ENCODE measurements at places on chromosomes 4 and X. TPM values are rescaled to one million over a fixed set of nuclear protein-coding genes. Genes with fewer than 3 reads are reported as not detected.
A peak's percentile ranks its signal among the peaks of the same experiment; 100 is the strongest.

DNA sequence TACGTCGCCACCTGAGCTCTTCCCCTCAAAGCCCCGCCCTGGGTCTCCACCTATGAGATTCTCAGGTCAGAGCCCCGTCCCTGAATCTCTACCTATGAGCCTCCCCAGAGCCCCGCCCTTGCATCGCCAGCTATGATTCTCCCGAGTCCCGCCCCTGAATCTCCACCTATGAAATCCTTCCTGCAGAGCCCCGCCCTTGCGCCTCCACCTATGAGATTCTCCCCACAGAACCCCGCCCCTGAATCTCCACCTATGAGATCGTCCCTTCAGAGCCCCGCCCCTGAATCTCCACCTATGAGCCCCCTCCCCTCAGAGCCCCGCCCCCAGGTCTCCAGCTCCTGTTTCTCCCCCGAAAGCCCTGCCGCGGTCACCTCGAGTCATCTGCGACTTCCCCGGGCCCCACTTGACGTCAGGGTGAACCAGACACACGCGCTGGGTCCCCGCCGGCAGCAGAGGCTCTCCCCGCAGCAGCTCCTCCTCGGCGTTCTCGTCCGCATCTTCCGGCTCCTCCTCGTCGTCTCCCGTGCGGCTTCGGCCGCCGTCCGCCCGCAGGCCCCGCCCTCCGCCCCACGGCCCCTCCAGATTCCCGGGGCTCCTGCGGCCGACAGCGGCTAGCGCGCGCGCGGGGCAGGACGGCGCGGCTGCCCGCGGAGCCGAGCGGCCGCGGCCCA, 393 bp downstream of the GTPBP6 start:
- peak; percentile 97 for DNase-seq

GRCh38 chr4:24605216-24605615, 20.9 kb upstream of the DHX15 start:
- no peak for DNase-seq

GRCh38 chr4:183398298-183399125, 45.9 kb upstream of the CDKN2AIP start:
- DNase-seq = peak; percentile 49

- no peak for DNase-seq
Observed at GRCh38 chr4:153207567-153207966, 3.3 kb downstream of the TRIM2 start.

- no peak for DNase-seq
Observed at GRCh38 chrX:131843987-131844386, 179.1 kb upstream of the STK26 start.

DNA sequence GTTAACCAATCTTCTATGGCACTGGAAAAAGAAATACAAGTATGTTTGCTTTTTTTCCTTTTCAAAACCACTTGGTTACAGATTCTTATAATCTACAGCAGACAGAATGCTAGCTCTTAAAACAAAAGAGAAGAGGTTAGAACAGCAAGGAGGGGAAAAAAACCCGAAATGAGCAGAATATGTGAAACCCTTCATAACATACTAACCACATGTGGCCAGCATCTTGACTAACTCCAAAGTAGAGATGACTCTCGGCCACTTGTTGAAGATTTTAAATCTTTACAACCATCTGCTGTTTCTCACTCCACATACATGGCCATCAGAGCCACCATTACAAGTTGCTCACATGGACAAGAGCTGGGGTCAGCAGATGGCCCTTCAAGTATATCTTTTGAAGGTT, 100.3 kb downstream of the PAPSS1 start:
- no peak for DNase-seq

- DNase-seq = peak; percentile 57
Observed at GRCh38 chr4:2364654-2365053, 53.8 kb downstream of the ZFYVE28 start.

DNA sequence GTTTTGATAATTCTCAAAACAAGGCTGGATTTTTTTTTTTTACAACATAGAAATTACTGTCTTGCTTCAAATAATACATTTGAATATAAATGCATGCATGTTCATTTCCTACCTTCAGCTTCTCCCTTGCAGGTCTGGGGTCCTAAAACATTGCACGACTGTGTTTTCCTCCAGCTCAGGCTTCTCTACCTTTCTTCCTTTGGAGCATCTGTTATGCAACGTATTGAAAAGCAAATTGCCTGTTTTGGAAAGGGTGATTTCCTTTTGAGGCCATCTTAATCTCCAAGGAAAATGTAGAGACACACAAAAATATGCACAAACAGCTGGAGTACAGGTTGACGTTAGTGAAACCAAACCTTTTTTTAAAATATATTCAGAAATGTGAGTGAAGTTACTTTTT, 115.6 kb upstream of the TLL1 start:
- no peak for DNase-seq

DNA sequence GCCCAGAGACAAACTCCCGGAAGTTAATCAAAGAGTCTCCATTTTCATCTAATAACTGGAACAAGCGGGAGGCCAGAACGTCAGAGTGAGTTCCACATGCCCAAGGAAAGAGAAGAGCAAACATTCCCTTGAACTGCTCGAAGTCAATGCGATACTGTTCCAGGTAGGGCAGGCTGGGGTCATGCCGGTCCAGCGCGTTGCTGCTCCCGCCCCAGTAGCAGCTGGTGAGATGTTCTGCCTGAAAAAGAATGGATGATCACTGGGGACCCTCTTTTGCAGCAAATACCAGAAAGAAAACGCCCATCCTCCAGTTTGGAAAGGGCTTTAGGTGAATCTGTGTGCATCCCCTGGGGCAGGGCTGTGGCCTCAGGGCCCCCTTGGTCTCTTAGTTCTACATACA, 65.2 kb upstream of the UCP1 start:
- DNase-seq = no peak

DNA sequence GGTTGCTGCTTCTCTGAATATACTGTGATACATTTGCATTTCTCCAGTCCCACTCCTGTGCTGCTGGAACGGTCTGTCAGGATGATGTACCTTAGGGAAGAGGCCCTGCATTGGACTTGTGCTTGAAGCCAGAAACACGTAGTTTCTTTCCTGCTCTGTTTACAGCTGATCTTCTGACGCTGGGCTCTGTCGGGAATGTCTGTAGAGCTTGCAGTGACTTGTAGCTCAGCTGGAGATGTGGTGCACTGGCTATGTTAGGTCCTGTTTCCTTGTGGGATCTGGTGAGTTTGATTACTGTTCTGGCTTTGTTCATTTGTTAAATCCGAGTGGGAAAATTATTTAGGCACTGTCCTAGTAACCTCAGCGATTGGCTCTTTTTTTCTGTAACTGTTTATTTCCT, 137.2 kb upstream of the WDR1 start:
- DNase-seq = no peak

- DNase-seq = no peak
Observed at GRCh38 chr4:110104661-110105060, 93.8 kb downstream of the ELOVL6 start.

DNA sequence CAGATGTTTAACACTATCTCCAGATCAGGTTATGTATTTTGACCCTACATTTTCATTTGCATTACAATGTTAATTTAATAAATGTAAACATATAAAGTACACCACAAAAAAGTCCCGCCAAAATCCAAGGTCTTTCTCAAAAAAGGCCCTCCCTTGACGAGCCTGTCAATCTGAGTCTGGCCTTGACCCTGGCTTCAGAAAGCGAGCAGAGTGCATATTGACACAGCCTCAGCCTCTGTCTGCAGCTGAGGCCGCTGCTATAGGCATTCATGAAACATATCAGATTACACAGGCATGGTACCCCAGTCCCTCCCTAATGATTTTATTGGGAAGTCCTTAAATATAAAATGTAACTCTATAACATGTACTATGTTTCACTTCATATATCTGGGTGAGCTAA, 6.2 kb downstream of the MBNL3 start:
- DNase-seq = no peak

DNA sequence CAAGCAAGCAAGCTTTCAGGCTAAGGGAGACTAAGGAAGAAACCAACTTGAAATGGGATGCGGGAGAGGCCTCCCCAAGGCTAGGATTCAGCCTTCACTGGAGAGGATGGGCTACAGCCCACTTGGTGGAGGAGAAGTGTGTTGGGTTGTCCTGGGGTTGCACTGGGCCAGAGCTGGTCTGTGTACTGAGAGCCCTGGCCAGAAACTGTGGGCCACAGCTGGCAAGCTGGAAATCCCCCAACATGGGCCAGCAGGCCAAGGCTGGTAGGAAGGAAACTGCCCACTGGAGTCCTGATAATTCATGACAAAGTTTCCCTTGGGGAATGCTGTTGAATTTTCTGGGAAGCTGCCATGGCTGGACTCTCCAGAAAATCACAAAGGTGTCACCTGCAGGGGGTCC, 188.0 kb upstream of the S100G start:
- DNase-seq = no peak

- no peak for DNase-seq
Observed at GRCh38 chr4:129342819-129343408, 247.0 kb downstream of the C4orf33 start.

GRCh38 chr4:169332583-169332982, 61.8 kb upstream of the SH3RF1 start:
- DNase-seq = no peak

DNA sequence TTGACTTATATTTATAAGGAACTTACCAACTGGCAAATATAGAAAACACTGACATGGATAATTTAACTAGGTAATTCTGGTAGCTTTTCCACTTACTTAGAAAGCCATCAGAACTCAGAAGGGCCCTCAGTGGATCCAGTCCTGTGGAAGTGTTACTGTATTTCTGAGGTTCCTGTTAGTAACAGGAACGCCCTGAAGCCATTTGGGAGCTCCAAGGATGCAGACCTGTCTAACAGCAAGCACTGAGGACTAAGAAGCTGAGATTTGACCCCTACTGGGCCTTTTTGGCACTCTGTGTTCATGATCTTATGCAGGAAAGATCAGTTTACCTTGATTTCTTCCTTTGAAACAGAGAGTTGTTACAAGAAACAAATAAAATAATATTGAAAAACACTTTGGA, 46.0 kb upstream of the TLL1 start:
- DNase-seq = no peak

DNA sequence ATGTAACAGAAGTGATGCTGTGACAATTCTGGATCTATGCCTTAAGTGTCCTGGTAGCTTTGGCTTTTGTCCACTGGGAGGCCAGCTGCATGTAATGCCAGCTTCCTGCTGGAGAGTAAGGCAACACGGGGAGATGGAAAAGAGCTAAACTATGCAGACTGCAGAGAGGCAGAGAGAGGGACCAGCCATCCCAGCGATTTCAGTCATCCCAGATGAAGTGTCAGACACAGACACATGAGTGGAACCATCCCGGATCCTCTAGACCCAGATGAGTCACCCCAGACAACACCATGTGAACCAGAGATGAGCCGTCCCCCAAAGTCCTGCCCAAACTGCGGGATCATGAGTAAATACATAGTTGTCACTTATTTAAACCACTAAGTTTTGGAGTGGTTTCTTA, 14.6 kb downstream of the SRPX start:
- no peak for DNase-seq

DNA sequence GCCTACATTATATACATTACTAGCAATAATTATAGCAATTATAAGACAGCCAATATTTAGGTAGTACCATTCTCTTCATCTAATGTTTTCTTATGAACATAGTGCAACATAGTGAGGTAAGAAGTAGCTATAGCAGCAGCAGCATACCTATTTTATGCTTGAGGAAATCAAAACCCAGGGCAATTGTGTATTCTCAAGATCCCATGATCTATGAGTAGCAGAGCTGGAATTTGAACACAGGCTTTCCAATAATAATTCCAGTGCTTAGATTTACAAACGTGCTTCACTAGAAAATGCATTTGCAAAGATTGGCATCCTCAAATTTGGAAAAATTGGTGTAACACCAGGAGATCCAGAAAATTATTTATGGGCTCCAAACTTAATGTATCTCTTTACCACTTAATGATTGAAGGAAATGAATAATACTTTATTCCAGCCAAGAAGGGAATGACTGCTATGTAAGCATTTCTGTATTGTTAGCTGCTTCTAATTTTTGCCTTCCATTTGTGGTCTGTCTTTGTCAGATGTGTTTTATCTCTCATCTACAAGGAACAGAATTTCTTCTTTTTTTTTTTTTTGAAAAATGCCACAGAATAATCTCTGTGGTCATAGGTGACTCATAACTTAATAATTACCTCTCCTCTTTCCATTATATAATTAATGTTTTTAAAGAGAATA, 451.1 kb downstream of the ARAP2 start:
- no peak for DNase-seq

DNA sequence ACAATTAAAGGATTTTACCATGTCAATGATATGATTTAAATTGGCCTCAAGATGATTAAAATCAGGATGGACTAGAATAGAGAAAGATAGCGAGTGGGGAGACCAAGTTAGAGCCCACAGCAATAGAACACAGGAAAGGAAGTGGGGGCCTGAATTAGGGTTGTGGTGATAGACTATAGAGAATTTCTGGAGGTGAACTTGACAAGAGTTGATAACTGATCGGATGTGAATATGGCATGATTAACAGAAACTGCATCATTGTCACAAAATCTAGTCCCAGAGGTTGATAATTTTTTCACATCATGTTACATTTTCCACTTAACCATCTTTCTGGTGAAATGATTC, 26.3 kb upstream of the TRPC3 start:
- no peak for DNase-seq

DNA sequence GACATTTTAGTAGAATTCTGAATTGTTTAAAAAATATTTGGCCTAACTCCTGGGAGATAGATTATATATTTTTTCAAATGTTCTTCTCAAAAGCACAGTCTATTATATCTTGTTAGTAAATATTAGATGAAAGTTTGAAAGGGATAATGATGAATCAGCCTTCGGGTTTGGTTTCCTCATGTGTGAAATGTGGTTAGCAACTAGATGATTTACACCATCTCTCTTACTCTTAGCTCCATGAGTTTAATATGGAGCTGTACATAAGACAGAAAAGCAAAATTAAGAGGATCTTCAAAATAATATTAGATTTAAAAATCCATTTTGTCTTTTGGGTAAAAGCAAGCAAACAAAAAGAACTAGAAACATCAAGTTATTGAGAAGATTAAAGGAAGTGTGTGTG, 120.8 kb upstream of the SFRP2 start:
- DNase-seq = no peak

DNA sequence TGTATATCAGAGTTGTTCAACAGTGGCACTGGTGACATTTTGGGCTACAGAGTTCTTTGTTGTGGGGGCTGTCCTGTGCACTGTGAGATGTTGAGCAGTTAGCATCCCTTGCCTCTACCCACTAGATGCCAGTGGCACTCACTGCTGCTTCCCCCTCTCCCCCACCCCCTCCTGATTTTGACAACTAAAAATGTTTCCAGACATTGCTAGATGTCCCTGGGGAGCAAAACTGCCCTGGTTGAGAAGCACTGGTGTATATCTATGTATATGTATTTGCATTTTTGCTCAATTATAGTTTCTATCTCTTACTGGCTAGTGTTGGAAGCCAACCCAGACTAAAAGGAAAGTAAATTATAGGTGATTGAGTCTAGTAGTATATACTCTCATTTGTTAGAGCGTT, 2.4 kb downstream of the TMEM131L start:
- DNase-seq = no peak

PWWP3B gene
- polyA plus RNA-seq = not detected

TEX13C gene
- not detected for polyA plus RNA-seq

SULT1E1 gene
- not detected for polyA plus RNA-seq

ESX1 gene
- polyA plus RNA-seq = not detected

MAGEA8 gene
- not detected for polyA plus RNA-seq

SMIM14 gene
- polyA plus RNA-seq = 46.4 TPM

CLDN34 gene
- polyA plus RNA-seq = not detected

TDO2 gene
- not detected for polyA plus RNA-seq

AWAT2 gene
- polyA plus RNA-seq = not detected

GAGE13 gene
- not detected for polyA plus RNA-seq

PGRMC1 gene
- polyA plus RNA-seq = 19.9 TPM

USP53 gene
- polyA plus RNA-seq = 11.0 TPM

HS6ST2 gene
- polyA plus RNA-seq = not detected

NPNT gene
- polyA plus RNA-seq = not detected

MAGEA9 gene
- polyA plus RNA-seq = not detected

IKBKG gene
- polyA plus RNA-seq = 34.8 TPM

Measured in CD8-positive, alpha-beta memory T cell (primary cell).